ENCODE measurements at places on chromosomes 1 and 21.

DNA sequence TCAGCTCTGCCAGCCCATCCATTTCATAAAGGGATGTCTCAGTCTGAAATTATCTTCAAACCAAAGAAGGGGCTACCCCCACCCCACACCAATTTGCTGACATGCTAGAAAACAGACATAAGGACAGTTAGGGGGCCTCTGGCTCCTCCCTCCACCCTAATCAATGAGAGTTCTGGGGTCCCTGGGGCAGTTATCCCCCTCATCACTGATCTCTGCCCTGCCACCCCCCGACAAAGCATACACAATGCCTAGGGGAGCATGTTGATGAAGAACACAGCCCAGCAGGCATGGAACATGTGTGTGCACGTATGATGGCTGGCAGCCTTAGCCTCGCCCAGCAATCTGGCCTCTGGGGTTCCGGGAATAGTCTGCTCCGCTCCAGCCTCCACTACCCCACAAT is 58.9 kb downstream of the RHBG start:
- no peak for DNase-seq

DNA sequence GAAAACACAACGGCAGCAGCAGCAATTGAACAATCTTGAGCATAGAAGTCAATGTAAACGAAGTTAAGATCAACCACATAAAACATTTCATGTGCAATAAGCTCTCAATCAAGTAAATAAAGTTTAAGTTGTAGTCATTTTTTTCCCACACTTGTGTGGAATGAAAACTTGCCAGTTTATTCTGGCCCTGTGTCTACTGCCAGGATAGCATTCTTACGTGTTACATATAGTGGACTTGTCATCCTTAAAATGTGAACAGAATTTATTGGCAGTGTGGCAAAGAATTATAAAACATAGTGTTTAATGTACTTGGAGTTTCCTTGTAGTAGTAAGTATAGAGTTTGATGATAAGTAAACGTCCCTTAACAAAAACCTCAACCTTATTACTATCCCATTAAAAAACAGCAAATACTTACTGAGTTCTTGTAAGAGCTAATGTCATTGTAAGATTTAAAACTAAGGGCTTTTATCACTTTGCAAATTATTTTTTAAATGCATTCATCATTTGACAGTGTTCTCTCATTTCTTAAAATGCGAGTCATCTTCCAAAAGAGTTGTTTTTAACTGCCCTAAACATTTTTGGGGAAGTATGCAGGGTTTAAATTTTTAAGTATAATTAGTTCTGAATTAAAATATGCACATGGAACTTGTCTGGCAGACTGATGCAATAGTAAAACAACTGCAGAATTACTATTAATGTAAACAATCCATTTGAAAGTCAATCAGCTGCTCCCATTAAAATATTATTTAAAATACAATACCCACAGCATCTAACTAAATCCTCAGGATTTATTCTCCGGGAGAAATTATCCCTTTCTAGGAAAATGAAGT is 7.9 kb downstream of the COX20 start:
- DNase-seq: no peak

GRCh38 chr1:9314111-9314510 is 21.4 kb downstream of the SPSB1 start:
- no peak for DNase-seq

- DNase-seq: no peak
These were observed 50.8 kb upstream of the BOLA1 start for GRCh38 chr1:149848340-149849110.

- no peak for DNase-seq
These were observed 221.5 kb upstream of the BRINP3 start for GRCh38 chr1:190699165-190699564.

- no peak for DNase-seq
These were observed 50.2 kb upstream of the DNAH14 start for GRCh38 chr1:224879162-224879803.

DNA sequence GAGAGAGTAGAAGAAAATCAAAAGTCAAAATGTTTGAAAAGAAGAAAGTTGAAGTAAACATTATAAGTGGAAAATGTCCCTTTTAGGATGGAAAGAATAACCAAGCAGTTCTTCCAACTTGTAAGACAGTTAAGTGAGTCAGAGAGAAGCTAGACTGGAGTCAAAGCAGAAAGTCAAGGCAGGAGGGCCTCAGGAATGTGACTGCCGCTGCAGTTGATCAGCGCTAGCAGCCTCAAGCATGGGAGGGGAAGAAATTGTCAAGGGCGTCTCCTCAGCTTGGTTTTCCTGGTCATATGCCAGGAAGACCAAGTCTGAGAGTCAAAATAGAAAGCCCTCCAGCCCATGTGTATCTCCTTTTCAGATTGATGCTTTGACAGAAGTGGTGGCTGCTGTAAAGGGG is 23.2 kb downstream of the HAO2 start:
- DNase-seq: no peak

GRCh38 chr1:201606623-201607022 is 67.7 kb downstream of the NAV1 start:
- no peak for DNase-seq

DNA sequence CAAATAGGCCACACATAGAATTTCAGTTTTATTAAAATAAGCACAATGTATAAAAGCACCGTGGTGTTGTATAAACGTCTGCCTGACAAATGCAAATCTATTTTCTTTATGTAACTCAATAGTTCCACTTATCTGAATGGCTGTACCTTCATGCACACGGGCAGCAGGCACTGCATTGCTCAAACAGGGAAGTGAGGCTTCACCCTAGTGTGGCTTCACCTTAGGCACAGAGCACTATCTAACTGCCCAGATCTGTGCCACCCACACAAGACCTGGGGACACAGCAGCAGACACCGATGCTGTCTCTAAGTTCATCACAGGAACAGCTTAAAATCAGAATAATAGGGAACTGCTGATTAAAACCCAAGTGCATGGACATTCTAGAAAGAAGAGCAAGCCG is 6.0 kb upstream of the KNCN start:
- no peak for DNase-seq

DNA sequence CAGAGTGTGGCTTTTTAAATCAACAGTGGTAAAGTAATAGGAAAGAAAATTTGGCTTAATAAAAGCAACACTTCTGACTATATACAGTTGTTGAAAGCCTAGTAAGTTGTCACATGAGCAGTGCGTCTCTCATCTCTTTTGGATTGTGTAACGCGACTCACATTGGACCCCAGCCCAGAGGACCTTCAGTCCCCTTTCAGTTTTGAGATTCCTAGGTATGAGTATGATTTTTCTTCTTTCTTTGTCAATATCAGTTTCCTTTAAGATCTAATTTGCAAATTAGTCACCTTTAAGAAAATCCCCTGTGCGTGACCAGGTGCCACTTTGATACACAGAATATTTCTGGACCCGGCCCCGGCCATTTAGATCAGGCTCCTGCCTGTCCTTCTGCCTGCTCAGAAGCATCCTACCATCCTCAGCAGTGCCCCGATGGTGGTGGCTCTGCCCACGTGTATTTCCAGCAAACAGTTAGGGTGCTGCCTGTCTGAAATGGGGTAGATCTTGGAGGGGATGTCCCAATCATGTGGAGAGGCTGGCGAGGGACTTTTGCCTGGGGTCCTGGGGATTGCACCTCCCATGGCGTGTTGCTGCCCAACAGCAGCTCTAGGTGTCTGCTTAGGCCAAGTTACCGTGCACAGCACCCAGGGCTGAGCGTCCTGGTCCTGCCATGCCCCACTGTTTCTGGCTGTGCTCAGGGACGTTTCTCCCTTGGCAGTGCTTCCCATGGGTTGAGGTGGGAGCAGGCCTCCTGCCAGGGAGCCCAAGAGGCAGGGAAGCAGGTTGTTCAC is 21.1 kb downstream of the SNAP47 start:
- no peak for DNase-seq

GRCh38 chr1:24893431-24893830 is 36.6 kb downstream of the RUNX3 start:
- DNase-seq: no peak

DNA sequence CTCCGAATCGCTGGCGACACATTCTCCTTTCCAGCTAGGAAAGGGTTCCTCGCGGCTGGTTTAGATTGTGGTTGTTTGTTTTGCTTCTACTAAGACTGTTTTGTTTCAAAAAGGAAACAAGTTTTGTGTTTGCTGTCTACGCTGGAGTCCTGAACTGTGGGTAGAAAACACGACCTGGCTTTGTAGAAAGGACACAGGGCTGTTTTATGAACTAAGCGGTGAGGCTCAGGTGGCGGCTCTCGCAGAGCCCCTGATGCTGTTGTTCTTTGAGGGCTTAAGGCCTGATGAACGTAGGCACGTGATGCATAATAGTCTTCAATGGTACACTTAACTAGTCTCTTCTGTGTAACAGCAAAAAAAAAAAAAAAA is 27.0 kb upstream of the FHAD1 start:
- no peak for DNase-seq

GRCh38 chr1:9190234-9190633 is 44.3 kb upstream of the H6PD start:
- DNase-seq: no peak

- DNase-seq: no peak
These were observed 54.8 kb upstream of the MUTYH start for GRCh38 chr1:45395051-45395450.

DNA sequence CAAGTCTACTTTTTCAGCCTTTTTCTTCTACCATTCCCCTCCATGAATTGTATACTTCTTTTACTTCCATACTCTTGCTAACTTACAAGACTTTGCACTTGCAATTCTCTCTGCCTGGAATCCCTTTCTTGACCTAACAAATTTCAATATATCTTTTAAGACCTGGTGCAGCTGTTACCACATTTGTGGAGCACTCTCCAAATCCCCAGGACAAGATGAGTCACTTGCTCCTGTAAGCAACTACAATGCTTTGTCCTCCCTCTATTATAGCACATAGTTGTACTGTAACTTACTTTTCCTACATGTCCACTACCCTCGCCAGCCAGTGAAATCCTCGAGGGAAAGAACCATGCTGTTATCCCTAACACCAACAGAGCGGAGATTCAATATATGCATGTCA is 43.1 kb downstream of the WARS2 start:
- DNase-seq: no peak

DNA sequence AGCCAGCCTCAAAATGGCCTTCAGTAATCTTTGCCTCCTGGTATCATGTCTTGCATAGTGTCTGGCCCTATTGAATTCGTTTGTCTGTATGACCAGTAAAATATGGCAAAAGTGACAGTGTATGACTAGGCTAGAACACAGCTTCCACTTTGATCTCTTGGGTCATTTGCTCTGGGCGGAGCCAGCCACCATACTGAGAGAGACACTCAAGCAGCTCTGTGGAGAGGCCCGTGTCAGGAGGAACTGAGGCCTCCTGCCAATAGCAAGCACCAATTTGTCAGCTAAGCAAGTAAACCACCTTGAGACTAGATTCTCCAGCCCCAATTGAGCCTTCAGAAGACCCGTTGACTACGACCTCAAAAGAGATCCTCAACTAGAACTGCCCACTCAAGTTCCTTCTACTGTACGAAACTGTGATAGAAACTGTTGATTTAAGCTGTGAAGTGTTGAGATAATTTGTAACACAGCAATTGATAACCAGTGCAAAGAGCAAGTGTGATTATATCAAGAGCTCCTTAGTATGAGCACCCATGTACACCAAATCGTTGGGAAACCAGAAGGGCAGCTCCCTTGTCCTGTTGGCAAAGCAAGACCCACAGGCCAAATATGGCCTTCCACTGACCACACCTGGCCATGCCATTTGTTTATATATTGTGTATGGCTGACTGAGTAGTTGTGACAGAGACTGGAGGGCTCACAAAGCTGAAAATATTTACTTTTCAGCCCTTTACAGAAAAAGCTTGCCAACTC is 52.7 kb upstream of the SERBP1 start:
- DNase-seq: no peak

GRCh38 chr1:25550155-25550506 is 6.7 kb downstream of the LDLRAP1 start:
- no peak for DNase-seq

DNA sequence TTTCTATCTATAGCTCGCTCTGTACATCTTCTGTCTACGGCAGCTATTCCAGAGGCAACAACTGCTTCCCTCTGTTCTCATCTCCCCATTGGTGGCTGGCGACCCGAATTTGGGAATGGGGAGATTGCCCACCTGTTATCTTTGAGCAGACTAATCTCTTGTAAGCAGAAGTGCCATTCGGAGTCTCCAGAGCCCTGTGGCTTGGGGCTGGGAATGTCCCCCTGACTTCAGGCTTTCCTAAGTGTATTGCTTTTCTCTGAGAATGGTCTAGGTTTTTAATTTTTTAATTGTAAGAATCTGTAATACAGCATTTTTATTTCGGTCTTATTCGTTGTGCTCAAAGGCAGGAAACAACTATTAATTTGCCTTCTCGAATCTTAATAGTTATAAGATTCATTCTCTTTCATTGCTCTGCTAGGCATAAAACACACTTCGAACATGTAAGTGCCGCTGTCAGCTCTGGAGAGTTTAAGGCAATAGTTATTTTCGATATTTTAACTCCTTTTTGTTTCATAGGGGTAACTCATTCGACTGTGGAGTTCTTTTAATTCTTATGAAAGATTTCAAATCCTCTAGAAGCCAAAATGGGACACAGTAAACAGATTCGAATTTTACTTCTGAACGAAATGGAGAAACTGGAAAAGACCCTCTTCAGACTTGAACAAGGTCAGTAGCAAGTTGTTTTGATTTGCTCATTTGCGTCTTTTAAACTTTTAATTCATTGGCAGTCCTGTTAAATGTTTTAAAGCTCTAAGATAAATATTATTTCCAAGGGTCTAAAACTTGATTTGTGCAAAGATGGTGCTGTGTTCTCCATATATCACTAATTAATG is 514 bp downstream of the AGL start:
- DNase-seq: no peak

GRCh38 chr1:114956570-114956969 is 73.1 kb upstream of the TSHB start:
- DNase-seq: no peak

DNA sequence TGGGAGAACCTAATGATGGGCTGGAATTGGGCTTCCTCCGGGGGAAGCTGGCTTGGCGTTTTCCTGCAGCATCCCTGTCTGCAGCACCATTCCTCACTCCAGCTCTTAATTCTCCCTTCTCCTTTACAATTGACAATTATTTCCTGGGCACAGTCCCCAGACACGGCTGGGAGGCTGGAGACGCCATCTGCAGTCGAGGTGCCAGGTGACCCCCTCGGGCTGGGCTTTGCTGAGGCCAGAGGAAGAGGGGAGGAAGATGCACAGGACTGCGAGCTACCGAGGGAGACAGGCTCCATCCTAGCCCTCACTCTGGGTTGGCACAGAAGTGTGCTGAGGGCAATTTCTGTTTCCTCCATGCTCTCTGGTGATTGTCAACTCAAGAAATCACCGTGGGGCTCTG is 453.8 kb downstream of the PTPRU start:
- no peak for DNase-seq

- no peak for DNase-seq
These were observed 20.5 kb downstream of the HSPG2 start for GRCh38 chr1:21916447-21917238.

DNA sequence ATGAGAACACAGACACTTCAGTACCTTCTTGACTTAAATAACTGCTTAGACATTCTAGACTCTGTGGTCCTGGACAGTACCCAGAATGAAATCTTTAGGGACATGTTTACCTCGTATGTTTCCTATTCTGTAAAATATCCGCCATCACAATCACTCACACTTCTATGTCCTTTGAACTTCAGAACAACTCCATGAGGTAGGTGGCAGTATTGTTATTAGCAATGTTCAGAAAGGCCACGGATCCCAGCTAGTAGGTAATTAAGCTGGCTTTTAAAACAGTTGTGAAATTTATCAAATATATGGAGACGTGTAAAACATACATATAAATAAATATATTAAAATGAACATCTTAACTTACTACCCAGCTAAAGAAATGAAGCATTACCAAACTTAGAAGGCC is 83.4 kb downstream of the CACHD1 start:
- DNase-seq: no peak

GRCh38 chr1:246001142-246001836 is 505.8 kb downstream of the SMYD3 start:
- DNase-seq: no peak

All from stimulated activated CD4-positive, alpha-beta T cell treated with anti-CD3 and anti-CD28 coated beads, Interleukin-4, amount 100 ng/mL, for 4 hours (primary cell).